Stomach (tissue), 19 donors: ENCODE measurements at places on chromosomes 3 and 15. TPM values are rescaled to one million over a fixed set of nuclear protein-coding genes. Genes with fewer than 3 reads are reported as not detected.

- H3K4me1 ChIP-seq: peaks cover 38% of the 10 kb centered on the region
- DNase-seq: no peak
- no peak overlapping the region for H3K27ac ChIP-seq
- H3K36me3 ChIP-seq: no peaks in the 10 kb centered on the region
- H3K27me3 ChIP-seq: peaks cover 19% of the 10 kb centered on the region
- no peak overlapping the region for H3K4me3 ChIP-seq
Observed at GRCh38 chr3:112335434-112335781, 2.5 kb downstream of the CD200 start.

The APOD gene
- 941 TPM for total RNA-seq

DNA sequence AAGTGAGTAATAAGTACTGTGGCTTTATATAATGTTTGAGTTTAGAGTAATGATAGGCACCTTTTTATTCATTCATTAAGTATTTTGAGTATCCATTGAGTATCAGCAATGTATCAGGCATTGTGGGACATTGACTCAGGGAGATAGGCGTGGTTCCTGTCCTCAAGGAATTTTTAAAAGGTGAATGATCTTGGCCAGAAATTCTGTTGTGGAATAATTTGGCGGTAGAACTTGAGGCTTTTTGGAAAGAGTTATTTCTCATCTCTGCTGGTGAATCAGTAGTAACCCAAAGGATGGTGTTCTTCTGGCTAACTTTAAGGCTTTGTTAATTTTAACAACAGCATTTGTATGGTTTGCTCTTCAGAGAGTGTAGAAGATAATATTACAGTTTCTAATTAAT is 2.0 kb downstream of the RAB7A start:
- no peaks in the 10 kb centered on the region for H3K27me3 ChIP-seq
- H3K36me3 ChIP-seq: no peaks in the 10 kb centered on the region
- peak overlapping the region; percentile 99 for H3K4me3 ChIP-seq

The AAGAB gene
- total RNA-seq: 33.5 TPM

DNA sequence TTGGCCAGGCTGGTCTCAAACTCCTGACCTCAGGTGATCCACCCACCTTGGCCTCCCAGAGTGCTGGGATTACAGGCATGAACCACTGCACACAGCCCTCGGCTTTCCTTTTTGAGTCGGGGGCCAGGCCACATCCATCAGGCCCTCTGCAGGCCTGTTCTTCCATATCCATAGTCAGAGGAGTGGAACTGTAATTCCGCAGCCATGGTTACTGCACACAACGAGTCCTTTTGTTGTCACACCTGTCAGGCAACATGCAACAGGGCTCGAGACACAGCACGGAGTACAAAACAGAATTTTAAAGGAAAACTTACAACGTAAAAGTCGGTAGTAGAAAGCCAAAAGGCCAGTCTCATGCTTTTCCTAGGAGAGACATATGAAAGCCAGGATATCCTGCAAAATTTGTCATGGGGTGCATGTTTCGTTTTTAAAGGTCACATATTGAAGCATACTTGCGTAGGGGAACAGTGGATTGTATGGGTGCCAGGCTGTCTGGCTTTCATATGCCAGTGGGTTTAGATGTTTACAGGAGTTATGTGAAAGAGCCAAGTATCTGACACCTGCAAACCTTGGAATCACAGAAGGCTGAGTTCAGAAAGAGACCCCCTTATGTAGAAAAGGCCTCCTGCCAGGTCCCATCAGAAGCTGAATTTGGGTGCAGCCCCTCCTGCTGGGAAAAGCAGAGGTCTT is 63.2 kb upstream of the LPP start:
- no peak overlapping the region for H3K27ac ChIP-seq
- DNase-seq: no peak
- no peak overlapping the region for H3K4me3 ChIP-seq
- H3K4me1 ChIP-seq: no peaks in the 10 kb centered on the region
- H3K36me3 ChIP-seq: no peaks in the 10 kb centered on the region

- no peak overlapping the region for H3K4me3 ChIP-seq
- no peaks in the 10 kb centered on the region for H3K27me3 ChIP-seq
- no peak overlapping the region for H3K27ac ChIP-seq
- no peaks in the 10 kb centered on the region for H3K4me1 ChIP-seq
Observed at GRCh38 chr3:25265284-25265683, 162.8 kb upstream of the RARB start.

The PSTPIP1 gene
- total RNA-seq: 0.29 TPM

DNA sequence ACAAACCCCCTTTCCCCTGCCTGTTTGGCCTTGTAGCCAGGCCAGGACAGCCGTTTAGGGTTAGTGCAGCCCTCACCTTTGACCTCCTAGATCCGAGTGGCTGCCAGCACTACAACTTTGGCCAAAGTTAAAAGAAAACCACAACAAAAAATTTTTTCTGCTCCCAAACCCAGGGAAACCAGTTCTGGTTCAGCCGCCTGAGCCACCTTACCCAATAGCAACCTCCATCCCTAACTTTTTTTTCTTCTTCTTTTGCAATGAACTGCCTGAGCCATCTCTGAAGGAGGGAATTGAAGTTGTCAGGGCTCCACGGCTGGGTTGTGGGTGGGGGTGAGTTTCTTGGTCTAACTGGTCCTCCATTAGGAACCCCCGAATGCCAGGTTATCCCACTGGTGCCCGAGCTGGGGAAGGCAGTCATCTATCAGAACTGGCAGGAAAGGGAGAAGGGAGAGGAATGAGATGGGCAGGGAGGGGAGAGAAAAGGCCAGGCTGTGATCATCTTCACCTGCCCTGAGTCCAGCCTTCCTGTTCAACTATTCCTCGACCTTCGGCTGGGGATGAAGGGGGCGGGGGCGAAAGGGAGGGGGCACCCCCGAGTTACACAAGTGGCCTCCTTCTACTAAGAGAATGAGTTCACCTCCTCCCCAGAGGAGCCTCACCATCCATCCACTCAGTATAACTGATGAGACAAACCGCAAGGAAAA is 6.2 kb upstream of the NR2F2 start:
- DNase-seq: no peak
- H3K36me3 ChIP-seq: no peaks in the 10 kb centered on the region
- peak overlapping the region; percentile 57 for H3K4me3 ChIP-seq

GRCh38 chr3:115704661-115705338 is 81.5 kb downstream of the GAP43 start:
- H3K27me3 ChIP-seq: no peaks in the 10 kb centered on the region
- H3K36me3 ChIP-seq: no peaks in the 10 kb centered on the region
- H3K27ac ChIP-seq: no peak overlapping the region

DNA sequence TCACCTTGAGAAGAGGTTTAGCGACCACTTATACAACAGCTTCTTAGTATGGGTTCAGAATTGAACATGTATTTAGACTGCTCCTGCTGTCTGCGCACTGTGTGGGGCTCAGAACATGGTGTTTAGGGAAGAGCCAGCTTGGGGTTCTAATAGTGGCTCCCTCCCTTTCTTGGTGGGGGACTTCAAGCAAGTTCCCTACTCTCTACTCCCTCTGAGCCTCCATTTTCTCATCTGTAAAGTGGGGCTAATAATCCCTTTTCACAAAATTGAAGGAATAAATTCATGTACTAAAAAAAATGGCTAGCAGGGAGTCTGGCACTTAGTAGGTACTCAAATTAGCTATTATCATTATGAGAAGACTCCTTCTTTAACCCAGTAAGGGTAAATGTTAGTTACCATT is 97.5 kb upstream of the SPATA12 start:
- H3K4me3 ChIP-seq: no peak overlapping the region
- no peak overlapping the region for H3K27ac ChIP-seq
- H3K27me3 ChIP-seq: no peaks in the 10 kb centered on the region
- H3K36me3 ChIP-seq: no peaks in the 10 kb centered on the region

- no peak overlapping the region for H3K4me3 ChIP-seq
- H3K27ac ChIP-seq: no peak overlapping the region
- no peaks in the 10 kb centered on the region for H3K27me3 ChIP-seq
- no peaks in the 10 kb centered on the region for H3K36me3 ChIP-seq
- no peak for DNase-seq
Observed at GRCh38 chr3:128521715-128522114, 28.7 kb upstream of the GATA2 start.

DNA sequence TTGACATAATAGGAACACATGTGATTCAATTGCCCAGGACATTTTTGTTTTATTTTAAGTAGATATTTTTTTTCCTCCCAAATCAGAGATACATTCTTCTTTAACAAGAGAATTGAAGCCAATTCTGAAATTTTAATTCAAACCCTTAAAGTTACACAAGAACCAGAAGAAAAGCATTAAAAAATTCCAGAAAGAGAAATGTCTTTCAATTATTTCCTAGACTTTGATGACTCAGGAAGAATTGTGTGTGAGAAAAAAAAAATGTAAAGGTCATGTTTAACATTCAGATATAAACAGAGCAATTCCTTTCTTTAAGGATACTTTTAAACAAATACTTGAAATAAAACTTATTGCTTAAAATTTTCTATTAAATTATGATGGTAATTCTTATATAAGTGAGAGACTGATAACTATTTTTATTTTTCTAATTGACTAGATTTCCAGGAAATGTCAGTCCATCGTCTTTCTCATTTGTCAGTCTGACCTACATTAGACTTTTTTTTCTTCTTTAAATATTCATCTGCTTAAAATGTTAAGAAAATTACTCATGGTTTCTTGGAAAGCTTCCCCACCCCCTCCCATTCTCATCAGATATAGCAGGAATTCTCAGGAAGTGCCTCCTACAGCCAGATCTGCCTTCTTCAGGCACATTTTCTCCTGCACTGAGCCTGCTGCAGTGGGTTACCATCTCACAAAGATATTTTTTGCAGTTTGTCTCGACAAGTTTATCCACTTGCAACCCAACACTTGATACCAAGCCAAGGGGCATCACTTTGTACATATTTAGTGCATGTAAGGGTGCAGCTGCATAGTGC is 261.8 kb upstream of the CBLB start:
- no peak overlapping the region for H3K4me3 ChIP-seq
- no peaks in the 10 kb centered on the region for H3K27me3 ChIP-seq
- no peaks in the 10 kb centered on the region for H3K4me1 ChIP-seq
- no peak for DNase-seq
- no peaks in the 10 kb centered on the region for H3K36me3 ChIP-seq

The PAQR9 gene
- total RNA-seq: not detected

The CACNA2D3 gene
- 18.1 TPM for total RNA-seq

DNA sequence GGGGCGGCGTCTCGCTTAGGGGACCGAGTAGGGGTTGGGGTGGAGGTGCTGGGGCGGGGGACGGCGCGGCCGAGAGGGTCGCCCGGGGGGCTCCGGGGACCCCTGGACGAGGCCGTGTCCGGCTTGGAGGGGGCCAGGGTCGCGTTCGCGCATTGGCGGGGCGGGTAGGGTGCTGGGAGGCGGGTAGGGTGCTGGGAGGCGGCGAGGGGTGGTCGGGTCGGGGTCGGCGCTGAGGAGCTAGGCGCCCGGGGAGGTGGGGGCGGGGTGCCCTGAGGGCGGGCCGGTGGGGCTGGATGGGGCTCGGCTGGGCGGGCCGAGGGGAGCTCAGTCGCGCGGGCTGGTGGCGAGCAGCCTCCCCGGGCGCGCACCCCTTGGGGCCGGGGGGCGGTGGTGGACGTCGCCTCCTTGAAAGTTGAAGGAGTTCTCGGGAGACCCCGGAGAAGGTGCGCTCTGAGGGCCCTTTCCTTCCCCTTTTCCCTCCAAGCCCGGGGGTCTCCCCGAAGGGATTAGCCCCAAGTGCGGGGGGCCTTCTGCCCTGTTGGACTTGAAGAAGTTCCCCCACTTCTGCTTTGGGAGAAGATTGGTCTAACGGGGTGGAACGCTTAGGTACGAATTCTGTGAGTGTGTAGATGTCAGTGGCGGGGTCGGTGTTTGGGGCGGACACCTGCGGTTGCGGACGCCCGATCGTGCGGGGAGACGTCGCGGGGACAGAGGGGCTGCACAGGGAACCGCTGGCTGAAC is 543 bp downstream of the MEF2A start:
- no peaks in the 10 kb centered on the region for H3K36me3 ChIP-seq
- no peaks in the 10 kb centered on the region for H3K27me3 ChIP-seq
- DNase-seq: peak; percentile 76
- H3K4me3 ChIP-seq: peak overlapping the region; percentile 88
- H3K4me1 ChIP-seq: peaks cover 31% of the 10 kb centered on the region

DNA sequence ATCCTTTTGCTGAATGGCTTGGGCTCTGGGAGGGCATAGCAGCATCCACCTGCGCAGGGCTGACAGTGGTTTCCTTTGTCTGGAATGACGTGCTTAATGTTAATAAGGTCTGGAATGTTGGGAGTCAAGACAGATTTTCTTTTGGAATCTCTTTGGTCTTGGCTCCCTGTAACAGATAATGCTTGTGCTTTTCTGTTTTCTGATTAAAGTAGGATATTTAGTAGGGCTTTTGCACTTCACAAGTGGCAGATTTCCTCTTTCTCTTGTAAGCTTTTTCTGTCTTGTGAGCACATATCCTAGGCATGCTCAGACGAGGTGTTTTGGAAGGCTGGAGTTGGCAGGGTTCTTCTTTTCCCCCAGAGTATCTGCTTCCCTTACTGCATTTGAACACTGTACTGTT is 189.6 kb downstream of the GHSR start:
- H3K4me1 ChIP-seq: peaks cover 71% of the 10 kb centered on the region
- DNase-seq: peak; percentile 64
- H3K27ac ChIP-seq: peak overlapping the region; percentile 60
- no peaks in the 10 kb centered on the region for H3K36me3 ChIP-seq
- H3K27me3 ChIP-seq: no peaks in the 10 kb centered on the region

The FAM174B gene
- total RNA-seq: 38.5 TPM

DNA sequence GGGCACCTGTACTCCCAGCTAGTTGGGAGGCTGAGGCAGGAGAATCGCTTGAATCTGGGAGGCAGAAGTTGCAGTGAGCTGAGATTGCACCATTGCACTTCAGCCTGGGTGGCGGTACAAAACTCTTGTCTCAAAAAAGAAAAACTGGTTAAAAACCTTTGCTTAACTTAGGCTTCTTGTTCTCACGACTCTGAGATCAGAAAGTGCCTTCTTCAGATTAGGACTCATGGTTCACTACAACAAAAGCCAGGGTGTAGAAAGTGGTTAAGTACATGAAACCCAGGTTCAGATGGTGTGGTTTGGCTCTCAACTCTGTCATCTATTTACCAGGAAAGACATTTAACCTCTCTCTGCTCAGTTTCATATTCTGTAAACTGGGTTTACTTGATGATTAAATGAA is 168.4 kb downstream of the TUSC7 start:
- H3K27ac ChIP-seq: no peak overlapping the region
- H3K36me3 ChIP-seq: no peaks in the 10 kb centered on the region
- no peaks in the 10 kb centered on the region for H3K27me3 ChIP-seq
- DNase-seq: no peak

- H3K27ac ChIP-seq: no peak overlapping the region
- no peaks in the 10 kb centered on the region for H3K4me1 ChIP-seq
- DNase-seq: no peak
Observed at GRCh38 chr3:2458816-2459215, 360.1 kb downstream of the CNTN4 start.

DNA sequence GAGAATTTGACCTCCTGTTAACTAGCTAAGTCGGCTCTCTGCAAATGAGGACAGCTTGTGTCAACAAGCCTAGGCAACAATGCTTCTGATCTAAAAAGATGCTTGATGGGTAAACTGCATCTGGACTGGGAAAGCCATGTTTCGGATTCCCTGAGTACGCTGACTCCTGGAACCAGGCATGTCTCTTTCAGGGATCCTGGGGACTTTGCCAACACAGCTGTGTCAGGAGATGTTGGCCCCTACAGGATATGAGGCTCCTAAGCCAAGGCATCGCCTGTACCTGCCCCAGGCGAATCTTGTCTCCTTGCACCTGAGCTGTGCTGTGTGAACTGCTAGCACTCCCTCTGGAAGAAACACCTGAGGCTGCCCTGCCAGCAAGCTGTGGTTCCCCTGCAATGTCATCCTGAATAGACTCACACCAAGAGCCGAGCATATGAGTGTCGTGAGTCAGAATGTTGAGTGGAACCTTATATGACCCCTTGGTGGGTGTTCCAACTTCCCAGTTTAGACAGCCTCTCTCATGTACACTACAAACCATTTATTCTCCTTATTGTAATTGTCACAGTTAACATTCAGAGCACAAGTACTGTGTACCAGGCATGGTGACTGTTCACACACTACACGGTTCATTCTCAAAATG is 17.0 kb downstream of the EOGT start:
- no peaks in the 10 kb centered on the region for H3K27me3 ChIP-seq
- DNase-seq: no peak
- no peak overlapping the region for H3K4me3 ChIP-seq
- no peak overlapping the region for H3K27ac ChIP-seq
- peaks cover 32% of the 10 kb centered on the region for H3K36me3 ChIP-seq
- H3K4me1 ChIP-seq: no peaks in the 10 kb centered on the region
